ENCODE measurements at places on chromosomes 16 and 17.

DNA sequence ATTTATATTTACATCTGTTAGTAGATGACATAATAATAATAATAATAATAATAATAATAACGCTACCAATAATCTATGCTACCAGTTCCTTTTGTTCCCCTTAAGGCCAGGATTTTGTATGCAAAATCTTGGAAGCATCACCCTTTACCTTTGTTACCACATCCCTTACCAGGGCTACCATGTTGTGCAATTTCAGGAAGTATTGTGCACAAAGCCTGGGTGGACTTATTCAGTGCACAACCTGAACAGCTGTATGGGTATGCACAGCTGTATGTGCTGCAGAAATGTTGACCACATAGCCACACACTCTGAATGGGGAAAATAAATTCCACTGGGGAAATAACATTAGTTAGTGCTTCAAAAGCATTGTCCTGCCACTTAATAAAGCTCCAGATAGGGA is 19.9 kb upstream of the CALB2 start:
- DNase-seq, result no peak

GRCh38 chr16:1492923-1493745 is at the start of gene TELO2:
TELO2 (plus strand) TSS chr16:1493360; CDS start chr16:1494282, 922 bp downstream.
- DNase-seq, result peak; percentile 48

DNA sequence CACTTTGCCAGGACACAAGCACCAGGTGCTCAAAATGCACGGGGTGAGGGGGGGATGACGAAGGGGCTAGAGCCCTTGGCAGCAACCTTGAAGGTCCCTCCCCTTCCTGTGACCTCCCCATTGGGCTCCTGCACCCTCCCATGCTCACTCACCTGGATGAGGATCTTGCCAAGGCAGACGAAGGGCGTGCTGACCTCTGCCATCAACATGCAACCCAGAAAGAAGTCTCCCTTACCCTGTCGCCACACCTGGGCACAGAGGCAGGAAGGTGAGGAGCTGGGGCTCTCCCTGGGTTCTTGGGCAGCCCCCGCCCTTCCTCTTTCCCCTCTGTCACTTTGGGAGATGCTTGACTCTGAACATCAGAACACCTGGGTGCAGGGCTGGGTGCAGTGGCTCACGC is 2.6 kb downstream of the C16orf92 start:
- DNase-seq, result no peak

DNA sequence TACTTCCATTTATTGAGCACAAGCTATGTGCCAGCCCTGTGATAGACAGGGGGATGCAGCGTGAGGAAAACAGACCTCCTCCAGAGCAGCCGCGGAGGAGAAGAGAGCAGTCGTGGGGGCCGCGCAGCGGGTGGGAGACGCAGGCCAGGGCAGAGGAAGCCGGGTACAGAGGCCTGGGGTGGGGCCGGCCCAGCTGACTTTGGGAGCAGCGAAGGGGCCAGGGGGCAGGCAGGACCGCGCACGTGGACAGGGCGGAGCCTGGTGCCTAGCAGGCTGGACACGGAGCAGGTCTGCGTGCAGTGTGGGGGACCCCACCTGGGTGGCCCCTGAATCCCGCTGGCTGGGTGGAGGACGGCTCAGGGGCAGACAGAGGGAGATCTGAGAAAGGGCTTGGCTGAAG is 46.2 kb downstream of the ZFPM1 start:
- no peak for DNase-seq

- DNase-seq, result no peak
These were observed 14.0 kb upstream of the MPRIP start for GRCh38 chr17:17028059-17028877.

- no peak for DNase-seq
These were observed 53.7 kb downstream of the SF3B3 start for GRCh38 chr16:70577256-70577698.

GRCh38 chr17:46003907-46004748 is 5.1 kb downstream of the STH start:
- DNase-seq, result peak; percentile 63

- DNase-seq, result no peak
These were observed 142.3 kb upstream of the ZFHX3 start for GRCh38 chr16:73190256-73190655.

GRCh38 chr17:13365331-13365730 is 236.4 kb downstream of the HS3ST3A1 start:
- DNase-seq, result no peak

- DNase-seq, result no peak
These were observed 996 bp downstream of the RPL38 start for GRCh38 chr17:74204474-74204873.

DNA sequence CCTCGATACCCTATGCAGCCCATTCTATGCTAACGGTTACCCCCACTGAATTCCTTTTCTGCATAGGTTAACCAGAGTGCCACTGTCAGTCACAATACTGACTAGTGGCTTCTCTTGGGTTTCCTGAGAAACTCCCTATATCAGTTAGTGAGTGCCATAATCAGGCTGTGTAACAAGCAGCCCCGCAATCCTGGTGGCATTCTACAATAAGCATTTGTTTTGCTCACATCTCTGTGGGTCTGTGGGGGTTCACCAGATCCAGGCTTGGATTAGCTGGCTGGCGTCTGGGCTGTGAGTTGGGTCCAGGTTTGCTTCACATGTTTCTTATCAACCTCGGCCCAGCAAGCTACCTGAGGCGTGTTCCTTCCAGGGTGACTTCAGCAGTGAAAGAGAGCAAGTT is 42.4 kb downstream of the TMEM235 start:
- no peak for DNase-seq

DNA sequence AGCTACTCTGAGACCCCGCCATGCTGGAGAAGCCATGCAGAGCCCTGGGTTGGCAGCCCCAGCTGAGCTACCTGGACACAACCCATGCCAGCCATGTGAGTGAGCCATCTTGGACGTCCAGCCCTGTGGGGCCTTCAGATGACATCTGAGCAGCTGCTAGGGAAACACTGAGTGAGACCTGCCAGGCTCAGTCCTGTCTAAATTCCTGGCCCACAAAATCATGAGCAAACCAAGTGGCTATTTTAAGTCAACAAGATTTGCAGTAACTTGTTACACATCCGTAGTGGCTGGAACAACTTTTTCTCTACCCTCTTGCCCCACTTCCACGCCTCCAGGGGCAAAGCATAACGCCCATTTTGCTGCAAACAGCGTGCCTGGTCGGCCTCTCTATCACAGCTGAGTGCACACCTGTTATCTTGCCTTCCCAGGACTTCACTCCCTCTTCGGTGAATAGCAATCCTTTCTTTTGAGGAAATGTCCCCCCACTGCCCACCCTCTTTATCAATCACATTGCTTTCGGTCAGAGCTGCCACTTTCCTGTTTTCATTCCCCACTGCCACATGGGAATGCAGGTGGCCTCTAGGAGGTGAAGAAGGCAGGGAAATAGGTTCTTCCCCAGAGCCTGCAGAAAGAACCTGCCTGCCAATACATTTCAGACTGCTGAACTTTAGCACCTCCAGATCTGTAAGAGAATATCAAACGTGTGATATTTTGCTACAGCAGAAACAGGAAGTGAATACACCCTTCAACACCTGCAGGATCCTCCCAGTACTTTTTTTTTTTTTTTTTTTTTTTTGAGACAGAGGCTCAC is 7.4 kb upstream of the SCIMP start:
- no peak for DNase-seq

DNA sequence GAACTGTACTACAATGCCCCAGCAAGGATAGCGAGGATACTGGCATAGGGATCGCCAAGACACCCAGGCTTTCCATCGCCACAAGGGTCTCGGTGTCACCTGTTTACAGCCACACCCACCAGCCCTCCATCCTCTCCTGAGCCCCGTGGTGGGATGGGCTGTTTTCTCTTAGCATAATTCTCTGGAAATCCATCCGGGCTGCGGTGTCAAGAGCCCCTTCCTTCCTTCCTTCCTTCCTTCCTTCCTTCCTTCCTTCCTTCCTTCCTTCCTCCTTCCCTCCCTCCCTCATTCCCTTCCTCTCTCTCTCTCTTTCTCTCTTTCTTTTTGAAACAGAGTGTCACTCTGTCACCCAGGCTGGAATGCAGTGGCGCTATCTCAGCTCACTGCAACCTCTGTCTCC is 36.0 kb upstream of the BAHCC1 start:
- DNase-seq, result no peak

DNA sequence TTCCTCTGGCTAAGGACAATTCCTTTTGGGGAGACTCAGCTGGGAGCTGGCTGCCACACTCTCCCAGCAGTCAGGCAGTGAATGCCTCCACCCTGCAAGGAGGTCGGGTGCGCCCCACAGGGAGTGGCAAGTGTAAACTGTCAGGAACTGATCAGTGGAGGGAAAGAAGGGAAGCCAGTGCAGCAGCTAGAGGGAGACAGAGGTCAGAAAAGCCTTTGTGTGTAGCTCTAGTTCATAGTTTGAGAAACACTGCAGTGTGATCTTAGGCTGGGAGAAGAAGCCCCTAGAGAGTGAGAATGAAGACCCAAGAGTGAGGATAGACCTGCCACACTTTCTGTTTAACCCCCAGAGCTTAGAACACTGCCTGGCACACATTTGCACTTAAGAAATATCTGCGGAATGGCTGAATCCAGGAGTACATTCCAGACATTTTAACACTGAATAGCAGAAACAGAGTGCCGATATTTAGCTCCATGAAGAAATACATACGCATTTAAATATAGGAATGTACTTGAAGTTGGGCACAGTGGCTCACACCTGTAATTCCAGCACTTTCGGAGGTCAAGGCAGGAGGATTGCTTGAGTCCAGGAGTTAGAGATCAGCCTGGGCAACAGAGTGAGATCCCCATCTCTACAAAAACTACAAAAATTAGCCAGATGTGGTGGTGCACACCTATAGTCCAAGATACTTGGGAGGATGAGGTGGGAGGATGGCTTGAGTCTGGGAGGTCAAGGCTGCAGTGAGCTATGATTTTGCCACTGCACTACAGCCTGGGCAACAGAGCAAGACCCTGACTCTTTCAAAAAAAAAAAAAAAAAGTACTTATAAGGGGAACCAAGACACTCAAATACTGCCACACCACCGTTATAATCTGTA is 11.1 kb upstream of the SLC5A11 start:
- DNase-seq, result no peak

GRCh38 chr16:2987833-2988232 is 7.6 kb upstream of the PKMYT1 start:
- no peak for DNase-seq

- no peak for DNase-seq
These were observed 173.1 kb downstream of the C16orf78 start for GRCh38 chr16:49546735-49547134.

DNA sequence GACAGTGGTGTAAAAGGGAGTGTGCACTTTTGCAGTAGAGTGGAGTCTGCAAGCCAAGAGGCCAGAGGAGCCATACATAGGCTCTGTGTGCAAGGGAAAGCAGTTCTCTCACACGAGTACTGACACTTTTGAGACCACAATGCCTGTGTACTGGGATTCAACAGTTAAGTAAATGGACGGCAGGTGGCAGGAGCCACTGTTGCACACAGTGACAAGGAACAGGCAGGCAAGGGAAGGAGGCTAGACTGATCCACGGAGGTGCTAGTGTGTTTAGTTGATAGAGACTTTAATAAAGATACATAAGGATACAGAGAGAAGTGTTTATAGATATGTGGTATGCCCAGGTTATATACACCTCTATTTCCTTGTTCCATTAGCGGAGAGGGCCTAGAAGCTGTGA is 67.0 kb downstream of the MPRIP start:
- no peak for DNase-seq

GRCh38 chr16:14513389-14514107 is 116.5 kb downstream of the PARN start:
- DNase-seq, result no peak

- no peak for DNase-seq
These were observed 795 bp upstream of the HBM start for GRCh38 chr16:164827-165538.

GRCh38 chr17:50920891-50921586 is 54.9 kb upstream of the TOB1 start:
- DNase-seq, result no peak

DNA sequence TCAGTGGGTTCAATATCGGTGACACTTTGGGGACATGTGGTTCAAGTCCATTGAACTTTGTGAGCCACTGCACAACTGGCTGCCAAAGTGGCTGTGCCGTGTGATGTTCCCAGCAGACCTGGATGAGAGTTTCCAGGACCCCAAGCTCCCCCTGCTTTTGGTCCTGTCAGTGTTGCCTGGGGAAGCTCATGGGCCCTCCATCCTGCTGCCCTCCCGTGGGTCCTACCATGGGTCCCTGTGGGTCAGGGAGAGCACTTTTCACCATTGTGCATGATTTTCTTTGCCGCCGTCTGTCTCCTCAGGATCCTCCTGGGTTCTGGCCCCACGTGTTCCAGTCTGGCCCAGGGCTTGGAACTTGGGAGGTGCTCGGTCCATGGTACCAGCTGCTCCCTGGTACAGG is 38.1 kb downstream of the LGALS9 start:
- no peak for DNase-seq

- DNase-seq, result peak; percentile 45
These were observed 157.6 kb downstream of the RAB11FIP4 start for GRCh38 chr17:31549121-31549524.

GRCh38 chr16:495127-495748 is 32.3 kb upstream of the CAPN15 start:
- no peak for DNase-seq

- DNase-seq, result no peak
These were observed 19.2 kb downstream of the CEP112 start for GRCh38 chr17:66172691-66173223.

GRCh38 chr16:64667334-64667877 is 454.5 kb downstream of the CDH11 start:
- DNase-seq, result no peak

GRCh38 chr17:56762988-56763387 is 70.7 kb downstream of the C17orf67 start:
- DNase-seq, result no peak

All from C1 segment of cervical spinal cord (tissue), 14 donors.